ENCODE measurements at places on chromosomes 3 and 15.
A peak's percentile ranks its signal among the peaks of the same experiment; 100 is the strongest.

DNA sequence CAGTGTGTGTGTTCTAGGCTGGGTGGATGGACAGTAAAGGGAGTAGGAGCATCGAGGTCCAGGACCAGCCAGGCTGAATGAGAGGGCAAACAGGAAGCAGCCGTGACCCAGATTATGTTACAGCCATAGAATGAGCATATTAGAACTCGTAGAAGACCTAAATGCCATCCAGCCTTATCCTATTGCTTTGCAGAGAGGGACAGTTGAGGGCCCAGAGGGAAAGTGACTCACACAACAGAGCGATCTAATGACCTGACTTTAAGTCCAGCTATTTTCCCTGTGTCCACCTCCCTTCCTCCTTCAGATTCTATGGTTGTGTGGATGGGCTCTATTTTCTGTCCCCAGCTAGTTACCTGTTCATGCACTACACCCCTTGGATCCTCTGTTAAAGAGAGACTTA lies 634.1 kb upstream of the TBL1XR1 start:
- no peak for DNase-seq

DNA sequence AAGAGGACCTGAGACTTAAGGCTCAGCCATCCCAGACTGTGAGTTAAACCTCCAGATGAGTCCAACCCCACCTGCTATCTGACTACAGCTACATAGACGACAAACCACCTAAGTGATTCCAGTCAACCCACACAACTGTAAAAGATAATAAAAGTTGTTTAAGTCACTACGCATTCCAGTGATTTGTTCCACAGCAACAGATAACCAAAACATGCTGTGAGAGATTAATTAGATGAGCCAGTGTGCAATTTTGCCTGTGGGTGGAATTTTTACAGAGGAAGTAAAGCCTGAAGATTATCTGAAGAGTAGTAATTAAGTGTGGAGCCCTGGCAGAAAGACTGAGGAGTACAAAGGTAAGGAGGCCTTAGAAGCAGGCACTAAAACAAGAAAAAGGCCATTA lies 5.4 kb downstream of the BTBD1 start:
- peak; percentile 30 for DNase-seq

- DNase-seq, result peak; percentile 84
These were observed 42.0 kb upstream of the SACM1L start for GRCh38 chr3:45647148-45647619.

GRCh38 chr3:139289860-139290524 lies 53.8 kb upstream of the MRPS22 start:
- no peak for DNase-seq

DNA sequence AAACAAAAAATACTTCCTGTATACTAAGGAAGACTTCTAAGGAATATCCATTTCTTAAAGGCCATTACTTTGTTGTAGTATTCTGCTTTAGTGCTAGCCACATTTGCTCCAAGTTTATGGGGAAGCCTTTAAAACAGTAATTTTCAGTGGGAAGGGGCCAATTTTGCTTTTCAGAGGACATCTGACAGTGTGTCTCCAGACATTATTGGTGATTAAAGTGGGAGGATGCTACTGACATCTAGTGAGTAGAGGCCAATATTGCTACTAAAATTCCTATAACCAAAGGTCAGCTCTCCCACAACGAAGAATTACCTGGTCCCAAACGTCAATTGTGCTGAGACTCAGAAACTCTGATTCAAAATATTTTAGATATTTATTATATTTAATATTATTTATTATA lies 24.8 kb downstream of the SLC28A2 start:
- peak; percentile 52 for DNase-seq

GRCh38 chr15:101149864-101150722 lies 101.8 kb downstream of the CHSY1 start:
- no peak for DNase-seq

- no peak for DNase-seq
These were observed 40.3 kb upstream of the PTPRG start for GRCh38 chr3:61520966-61521628.

- DNase-seq, result peak; percentile 84
These were observed 43.1 kb downstream of the MTHFS start for GRCh38 chr15:79853492-79854328.

- no peak for DNase-seq
These were observed 5.1 kb upstream of the TM6SF1 start for GRCh38 chr15:83102346-83102745.

DNA sequence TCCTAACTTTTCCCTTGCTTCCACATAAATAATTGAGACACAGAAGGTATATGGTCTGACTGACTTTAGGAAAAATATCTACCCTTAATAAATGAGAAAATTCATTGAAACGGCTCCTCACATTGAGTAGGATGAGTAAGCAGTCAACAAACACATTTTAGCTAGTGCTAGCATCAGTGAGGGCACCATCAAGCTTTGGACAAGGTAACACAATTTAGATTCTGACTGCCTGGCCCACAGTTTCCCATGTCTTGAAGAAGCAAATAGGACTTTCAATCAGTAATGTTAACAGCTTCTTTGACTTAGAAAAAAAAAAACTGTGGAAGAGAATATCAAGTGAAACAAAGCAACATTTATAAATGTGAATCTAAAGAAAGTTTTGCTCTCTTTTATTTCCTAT lies 70.1 kb upstream of the MBNL1 start:
- no peak for DNase-seq

DNA sequence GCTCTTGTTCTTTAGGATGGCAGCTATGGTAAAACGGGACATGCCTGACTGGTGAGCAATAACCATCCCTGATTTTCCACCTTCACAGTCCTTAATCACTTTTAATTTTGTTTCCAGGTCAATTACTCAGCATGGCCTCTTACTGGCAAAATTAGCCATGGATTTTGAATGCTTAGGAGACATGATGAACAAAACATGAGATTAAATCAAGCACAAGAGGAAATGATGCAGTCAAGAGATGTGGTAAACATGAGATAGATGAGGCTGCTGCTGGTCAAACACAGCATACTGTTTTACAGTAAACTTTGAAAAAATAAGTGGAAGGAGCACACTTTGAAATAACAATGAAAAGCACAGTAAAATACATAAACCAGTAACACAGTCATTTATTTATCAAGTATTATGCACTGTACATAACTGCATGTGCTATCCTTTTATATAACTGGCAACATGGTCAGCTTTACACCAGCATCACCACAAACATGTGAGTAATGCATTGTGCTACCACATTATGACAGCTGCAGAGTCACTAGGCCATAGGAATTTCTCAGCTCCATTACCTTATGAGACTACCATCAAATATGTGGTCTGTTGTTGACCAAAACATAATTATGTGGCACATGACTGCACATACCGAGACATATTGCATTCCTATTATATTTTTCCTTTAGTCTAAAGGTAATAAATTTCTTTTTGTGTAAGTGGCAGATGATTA lies 30.1 kb upstream of the ZNF502 start:
- peak; percentile 57 for DNase-seq

- peak; percentile 57 for DNase-seq
These were observed 126.4 kb downstream of the GREM1 start for GRCh38 chr15:32844118-32844711.

GRCh38 chr15:68228971-68229385 lies 550 bp downstream of the CLN6 start:
- peak; percentile 21 for DNase-seq

DNA sequence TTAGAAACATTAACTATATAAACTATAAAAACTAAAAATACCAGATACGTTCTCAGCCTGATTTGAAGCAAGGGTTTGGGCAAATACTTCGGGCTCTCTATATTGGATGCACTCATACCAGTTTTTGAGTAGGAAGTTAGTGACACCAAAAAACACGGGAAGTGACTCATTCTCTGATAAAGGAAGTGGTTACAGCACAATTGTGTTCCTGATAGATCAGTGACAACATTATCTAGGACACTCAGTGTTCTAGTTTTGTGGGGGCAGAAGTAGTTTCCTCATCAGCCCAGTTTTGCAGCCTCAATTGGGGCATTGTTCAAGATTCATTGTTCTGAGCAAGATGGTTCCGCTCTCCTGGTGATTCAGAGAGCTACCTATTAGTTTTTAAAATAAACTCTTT lies 469.6 kb upstream of the DPPA4 start:
- DNase-seq, result no peak

DNA sequence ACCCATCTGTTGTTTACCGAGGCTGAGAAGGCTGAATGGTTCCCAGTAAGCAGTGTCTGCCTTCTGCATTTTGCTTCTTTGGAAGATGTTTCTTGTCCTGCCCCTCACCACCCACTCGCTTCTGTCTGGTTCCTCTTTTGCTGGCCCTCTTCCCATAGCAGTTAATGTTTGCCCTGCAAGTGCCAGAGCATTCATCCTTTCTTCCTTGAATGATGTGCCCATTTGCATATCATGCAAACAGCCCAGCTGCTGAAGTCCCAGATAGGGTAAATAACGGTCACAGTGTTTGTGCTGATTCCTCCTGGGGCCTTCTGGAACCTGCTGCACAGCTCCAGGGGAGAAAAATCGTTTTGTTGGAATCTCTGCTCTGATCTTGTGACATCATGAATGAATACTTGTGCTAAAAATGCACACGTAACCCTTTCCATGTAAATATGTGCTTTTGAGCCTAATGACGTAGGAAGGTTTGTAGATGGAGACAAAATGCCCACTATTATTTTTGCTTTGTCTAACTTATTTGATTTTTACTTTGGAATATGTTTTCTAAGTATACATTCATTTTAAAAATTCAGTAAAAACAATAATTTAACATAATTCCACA lies 381.0 kb downstream of the SOX2 start:
- no peak for DNase-seq

- no peak for DNase-seq
These were observed 63.9 kb downstream of the PGPEP1L start for GRCh38 chr15:98943601-98944151.

GRCh38 chr15:68789091-68789490 lies 31.6 kb downstream of the ANP32A start:
- DNase-seq, result no peak

GRCh38 chr15:71705151-71705550 lies 105.2 kb upstream of the NR2E3 start:
- peak; percentile 76 for DNase-seq

- DNase-seq, result no peak
These were observed 999 bp upstream of the KIF7 start for GRCh38 chr15:89656116-89656815.

All from fibroblast of skin of abdomen (primary cell).